NCI-H748 treated with DMSO at 0.1 percent for 48 hours (cell line): ENCODE measurements at places on chromosomes 5 and 9.

- DNase-seq, result no peak
Observed at GRCh38 chr5:125045646-125046045, 299.2 kb upstream of the ZNF608 start.

DNA sequence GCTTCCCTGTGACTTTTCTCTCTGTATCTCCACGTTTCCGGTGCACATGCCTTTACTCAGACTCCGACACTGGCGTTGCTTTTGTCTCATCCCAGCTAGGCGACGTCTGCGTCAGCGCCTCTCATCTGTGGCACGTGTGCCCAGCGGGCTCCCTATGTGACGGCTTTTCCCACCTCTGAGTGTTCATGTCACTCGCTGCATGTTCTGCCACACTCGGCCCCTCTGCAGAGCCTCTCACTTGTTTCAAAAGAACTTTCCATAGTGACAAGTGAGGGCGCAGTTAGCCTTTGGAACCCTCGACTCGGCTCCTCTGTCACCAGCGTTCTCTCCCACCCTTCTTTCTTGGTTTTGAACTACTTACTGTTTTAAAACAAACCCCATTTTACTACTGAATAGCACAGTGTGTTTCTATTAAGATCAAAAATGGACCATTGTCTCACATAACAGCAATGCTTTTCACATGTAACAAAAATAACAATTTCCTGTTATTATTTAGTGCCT lies 113.4 kb upstream of the CACNA1B start:
- DNase-seq, result no peak

DNA sequence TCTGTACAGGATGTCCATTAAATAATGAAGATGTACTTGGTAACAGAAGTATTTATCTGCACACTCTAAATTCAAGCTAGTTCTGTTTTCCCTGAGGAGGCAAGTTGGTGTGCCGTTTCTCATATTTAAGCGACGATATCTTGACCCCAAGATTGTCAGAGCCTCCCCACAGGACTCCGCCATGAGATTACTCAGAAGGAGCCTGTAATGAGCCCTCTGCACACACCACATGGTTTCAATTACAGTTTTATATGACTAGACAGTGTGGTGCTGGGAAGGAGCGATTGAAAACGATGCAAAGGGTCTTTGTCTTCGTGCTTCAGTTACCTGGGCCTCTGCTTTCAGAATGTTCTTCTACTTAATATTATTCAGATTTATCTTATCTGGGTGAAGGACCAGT lies 840.4 kb upstream of the WWC1 start:
- no peak for DNase-seq

DNA sequence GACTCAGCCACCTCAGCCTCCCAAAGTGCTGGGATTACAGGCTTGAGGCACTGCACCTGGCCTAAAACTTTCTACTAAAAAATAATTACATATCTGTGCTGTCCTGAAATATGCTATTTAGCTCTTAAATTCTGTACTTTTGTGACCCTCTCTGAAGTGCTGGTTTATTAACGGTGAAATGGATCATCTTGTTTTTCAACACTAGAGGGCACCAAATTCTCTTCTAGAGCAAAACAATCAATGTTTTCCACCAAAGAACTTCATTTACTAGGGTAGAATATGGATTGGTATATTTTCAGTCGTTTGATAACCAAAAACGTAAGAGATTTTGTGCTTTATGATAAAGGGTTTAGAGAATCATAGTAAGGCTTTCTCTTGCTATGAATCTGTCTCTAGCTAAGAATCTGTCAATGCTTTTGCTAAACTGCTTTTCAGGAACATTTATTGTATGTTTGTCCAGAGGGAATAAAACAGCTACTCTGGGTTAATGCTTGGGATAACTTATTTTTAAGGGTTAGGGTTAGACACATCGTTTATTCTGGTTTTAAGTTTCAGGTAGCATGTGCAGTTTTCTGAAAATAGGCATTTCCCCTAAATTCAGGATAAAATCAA lies 63.6 kb downstream of the RNF180 start:
- peak; percentile 30 for DNase-seq

DNA sequence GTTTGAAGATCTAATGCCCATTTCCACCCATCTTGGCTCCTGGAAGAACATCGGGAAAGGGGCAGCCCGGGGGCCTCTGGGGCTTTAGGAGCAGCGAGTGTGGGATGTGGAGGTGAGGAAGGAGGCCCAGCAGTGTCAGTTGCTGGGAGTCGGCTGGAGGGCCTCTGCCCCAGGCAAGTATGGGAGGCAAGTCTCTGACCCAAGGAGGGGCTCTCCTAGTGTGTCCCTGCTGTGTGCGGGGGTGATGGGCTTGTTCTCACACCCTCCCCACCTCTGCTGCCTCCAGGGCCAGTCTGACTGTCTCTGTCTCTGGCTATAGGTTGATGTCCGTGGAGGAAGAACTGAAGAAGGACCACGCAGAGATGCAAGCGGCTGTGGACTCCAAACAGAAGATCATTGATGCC lies 129.7 kb downstream of the DAB2IP start:
- no peak for DNase-seq

GRCh38 chr9:90836411-90837080 lies 34.9 kb downstream of the SYK start:
- DNase-seq, result no peak

GRCh38 chr9:136686534-136686793 lies 793 bp downstream of the AGPAT2 start:
- DNase-seq, result no peak

GRCh38 chr5:127612441-127613141 lies 36.3 kb upstream of the CTXN3 start:
- DNase-seq, result no peak

DNA sequence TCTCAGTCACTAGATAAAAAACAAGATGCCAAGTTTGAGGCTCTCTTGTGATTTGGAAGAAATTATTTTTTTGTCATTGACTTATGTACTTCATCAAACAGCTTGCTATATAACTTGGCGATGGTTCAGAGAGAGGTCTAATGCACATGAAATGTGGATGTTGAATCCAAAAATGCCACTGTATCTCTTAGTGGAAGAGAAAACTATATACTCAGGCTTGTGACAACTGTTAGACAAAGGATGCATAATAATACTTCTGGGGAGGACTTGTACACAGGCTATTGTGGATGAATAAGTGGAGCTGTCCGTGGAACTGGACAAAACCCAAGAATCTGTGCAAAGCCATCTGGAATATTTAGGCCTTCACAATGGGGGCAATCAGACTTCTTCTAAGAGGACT lies 162.9 kb upstream of the NMUR2 start:
- no peak for DNase-seq

DNA sequence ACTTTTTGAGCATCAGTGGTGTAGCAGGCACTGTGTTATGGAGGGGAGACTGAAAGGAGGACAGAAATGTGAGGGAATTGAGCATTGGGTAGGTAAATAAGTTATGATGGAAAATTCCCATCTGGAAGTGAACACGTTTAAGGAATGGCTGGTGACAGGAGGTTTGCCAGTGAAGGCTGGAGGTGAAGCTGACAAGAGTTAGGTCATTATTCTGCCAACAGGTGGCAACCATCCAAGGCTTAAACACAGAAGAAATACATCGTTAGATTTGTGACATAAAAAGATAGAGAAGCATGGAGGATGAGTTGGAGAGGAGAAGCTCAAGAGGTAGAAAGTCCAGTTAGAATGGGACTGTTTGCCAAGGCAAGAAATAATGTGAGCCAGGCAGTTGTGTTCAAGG lies 455.3 kb upstream of the SGCD start:
- no peak for DNase-seq

GRCh38 chr9:126665644-126666035 lies 51.9 kb downstream of the LMX1B start:
- no peak for DNase-seq

DNA sequence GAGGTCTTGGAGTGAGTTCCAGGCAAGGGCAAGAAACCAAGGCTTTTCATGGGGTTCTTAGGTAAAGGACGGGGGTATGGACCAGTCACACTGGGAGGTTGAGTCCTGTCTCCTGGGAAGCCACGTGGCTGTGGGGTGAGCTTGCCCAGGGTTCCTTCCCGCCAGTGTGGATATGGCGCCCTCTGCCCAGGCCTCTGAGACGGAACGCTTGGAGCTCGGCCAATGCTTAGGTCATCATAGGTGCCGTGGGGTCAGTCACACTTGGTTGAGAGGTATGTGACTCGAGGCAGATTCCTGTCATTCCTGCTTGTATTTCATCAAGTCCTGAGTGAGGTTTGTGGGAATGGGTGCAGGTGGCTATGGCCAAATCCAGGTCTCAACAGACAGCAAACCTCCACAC lies 46.2 kb downstream of the TENT4A start:
- DNase-seq, result no peak

DNA sequence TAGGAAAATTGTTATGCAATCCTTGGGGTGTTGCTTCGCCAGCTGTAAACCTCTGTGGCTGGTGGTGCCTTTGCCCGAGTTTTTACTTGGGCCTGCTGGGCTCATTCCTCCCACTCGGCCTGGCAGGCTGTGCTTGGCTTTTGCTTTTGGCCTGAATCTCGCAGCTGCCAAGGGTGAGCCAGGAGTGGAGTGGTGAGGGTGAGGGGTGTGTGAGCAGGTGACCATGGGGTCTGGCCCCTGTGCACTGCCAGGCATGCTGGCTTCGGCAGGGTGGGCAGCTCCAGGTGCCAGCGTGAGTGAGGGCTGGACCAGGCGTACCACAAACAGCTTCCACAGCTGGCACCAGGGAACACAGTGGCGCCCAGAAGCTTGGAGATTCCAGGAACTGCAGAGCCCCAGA lies 12.6 kb upstream of the DHFR start:
- no peak for DNase-seq

- DNase-seq, result no peak
Observed at GRCh38 chr9:117656002-117656401, 48.2 kb upstream of the TLR4 start.

DNA sequence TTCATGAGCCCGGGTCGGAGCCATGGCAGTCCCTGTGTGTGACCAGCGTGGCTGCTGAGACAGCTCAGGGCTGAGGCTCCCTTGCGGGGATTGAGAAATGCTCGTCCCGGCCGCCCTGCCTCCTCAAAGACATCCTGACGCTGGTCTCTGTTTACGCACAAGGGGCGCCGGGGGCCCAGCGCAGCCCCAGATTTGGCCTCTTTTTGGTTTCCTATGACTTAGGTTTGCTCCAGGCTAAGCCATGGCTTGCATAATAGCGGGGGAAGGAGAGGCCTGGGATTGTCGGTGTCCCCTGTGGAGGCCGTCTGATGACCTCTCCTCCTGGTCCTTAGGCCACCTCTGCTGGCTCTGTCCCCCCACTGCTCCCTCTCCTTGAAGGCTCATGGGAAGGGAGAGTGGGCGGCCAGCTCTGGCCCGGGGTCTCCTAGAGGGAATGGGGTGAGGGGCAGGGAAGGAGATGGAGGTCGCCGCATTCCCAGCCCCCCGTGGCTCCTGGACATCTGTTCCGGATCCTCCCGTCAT lies 3.5 kb downstream of the LAMC3 start:
- DNase-seq, result no peak

GRCh38 chr9:34219421-34219820 lies 40.6 kb downstream of the UBAP1 start:
- DNase-seq, result no peak

- no peak for DNase-seq
Observed at GRCh38 chr9:6667080-6667479, 21.6 kb upstream of the GLDC start.

GRCh38 chr9:108086624-108087023 lies 597.1 kb upstream of the KLF4 start:
- DNase-seq, result no peak

- no peak for DNase-seq
Observed at GRCh38 chr5:163498886-163499285, 6.5 kb upstream of the MAT2B start.
